Tibial nerve (tissue), 4 donors: ENCODE measurements at places on chromosomes 7 and 10.

DNA sequence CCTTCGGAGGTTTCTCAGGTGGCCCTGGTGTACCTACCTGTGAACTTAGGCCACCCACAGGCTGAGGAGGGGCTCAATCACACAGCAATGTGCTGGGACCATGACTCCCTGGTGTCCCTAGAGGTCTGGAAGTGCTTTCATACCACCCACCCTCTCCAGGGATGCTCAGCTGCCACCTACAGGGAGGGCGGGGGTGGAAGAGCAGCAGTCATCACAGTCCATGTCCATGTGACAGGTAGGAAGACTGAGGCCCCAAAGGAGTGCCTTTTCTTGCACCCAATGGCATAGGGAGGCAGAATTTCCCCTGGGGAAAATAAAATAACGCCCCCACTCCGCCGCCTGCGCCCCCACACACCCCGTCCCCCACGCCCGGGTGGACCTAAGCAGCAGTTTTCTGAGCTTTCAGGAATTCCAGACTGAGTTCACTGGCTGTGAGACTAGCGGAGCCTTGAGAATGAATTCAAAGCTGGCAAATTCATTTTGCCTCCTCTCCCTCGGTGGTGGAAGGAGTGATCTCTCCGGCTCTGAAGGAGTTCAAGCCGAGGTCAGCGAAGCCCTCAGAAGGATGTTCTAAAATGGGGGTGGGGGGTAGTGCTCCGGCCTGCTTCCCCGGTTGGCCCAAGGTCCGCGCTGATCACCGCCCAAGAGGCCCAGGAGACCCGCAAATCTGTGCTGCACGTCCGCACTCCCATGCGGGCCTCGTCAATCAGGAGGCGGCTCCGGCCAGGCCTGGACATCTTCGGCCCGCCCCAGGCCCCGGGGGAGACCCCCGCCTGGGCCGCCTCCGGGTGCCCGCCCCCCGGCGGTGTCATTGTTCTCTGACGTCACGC is 2.1 kb upstream of the ZMIZ1 start:
- DNase-seq, result peak; percentile 54

GRCh38 chr10:121405549-121405948 is 192.7 kb downstream of the FGFR2 start:
- no peak for DNase-seq

- no peak for DNase-seq
These were observed 9.3 kb upstream of the TET1 start for GRCh38 chr10:68550747-68551411.

- DNase-seq, result peak; percentile 45
These were observed 49.8 kb downstream of the PAXIP1 start for GRCh38 chr7:154953006-154953684.

DNA sequence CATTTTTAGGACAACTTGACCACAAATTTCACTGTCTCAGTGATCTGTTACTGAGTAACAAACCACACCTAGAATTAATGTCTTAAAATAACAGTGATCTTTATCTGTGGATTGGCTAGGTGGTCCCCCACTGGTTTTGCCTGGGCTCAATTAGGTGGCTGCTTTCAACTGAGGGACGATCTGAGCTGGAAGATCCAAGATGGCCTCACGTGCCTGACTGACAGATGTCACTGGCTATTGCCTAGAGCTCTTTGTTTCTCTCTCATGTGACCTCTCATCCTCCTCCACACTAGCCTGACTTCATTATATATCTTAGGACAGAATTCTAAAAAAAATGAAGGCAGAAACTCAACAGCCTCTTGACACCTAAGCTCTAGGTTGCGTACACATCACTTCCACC is 59.7 kb downstream of the HACD1 start:
- DNase-seq, result no peak

GRCh38 chr10:8113616-8114015 is 59.1 kb downstream of the GATA3 start:
- DNase-seq, result no peak

DNA sequence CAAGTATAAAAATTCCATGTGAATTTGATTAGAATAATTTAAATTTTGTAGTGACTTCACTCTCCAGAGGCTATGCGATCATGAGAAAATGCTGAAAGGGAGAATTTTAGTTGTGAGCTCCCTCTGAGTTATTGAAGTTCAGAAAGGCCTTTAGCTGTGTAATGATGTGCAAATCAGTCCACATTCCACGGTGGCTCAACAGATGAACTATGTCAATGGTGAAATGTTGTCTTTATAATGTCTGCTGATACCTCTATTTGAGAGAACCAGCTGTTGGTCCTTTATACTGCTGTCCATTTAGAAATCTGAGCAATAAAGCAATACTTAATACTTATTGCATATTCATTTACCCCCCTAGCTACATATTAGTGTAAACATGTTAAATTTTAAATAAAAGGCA is 7.1 kb upstream of the ITGB8 start:
- no peak for DNase-seq

DNA sequence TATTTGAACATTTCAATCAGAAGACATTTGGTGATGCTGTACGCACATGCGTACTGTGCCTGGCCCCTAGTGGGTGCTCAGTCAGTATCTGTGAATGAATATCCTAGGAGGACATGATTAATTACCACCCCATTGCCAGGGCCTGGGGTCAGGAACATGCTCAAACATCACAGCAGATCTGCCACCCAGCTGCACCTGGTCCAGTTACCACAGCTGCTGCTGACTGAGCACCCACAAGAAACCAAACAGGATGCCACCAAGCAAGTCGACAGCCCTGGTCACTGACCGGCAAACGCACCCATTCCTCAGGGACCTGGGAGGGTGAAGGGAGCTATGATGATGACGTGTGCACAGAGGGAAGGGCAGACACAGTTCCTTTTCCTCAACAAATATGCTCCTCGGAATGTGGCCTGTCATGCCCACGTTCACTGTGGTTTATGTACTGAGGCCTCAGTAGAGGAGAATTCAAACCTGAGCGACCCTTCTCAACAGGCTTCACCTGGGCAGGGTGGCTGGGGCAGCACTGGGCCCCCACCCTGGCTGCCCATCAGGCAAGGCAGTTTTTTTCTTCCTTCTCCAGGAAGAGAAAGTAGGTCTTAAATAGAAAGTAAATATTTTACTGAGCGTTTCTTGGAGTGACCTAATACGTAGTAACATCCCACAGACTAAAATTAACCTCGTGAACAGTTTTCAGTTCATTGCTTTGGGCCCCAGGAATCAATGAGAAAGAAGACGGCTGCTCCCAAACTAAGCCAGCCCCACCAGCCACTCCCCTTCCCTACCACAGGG is 13.4 kb downstream of the CTBP2 start:
- no peak for DNase-seq

DNA sequence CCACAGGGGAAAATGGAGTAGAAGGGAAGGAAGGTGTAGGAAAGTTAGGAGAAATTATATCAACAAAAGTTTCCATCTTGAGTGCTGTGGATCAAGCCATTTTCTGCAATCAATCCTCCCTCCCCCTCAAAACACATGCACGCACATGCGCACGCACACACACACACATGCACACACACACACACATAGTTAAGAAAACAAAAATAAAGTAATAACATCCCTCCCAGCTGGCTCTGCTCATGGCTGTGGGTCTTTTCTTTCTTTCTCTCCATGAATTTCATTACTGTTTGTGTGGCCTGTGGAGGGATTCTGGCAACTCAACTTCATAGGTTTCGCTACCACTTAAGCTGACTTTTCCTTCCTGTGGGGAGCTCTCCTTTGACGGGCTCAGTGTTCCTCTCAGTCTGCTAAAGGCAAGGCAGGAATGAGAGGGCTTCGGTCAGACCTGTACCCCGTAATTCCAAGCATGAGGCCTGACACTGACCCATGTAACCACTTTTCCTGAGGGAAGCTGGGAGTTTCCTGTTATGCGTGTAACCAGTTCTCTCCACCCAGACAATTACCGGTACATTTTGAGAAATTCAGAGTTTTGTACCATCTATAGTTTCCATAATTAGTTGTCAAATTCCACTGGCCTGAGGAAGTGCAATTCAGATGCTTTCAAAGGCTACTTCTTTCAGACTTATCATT is 79.8 kb downstream of the ZNF92 start:
- DNase-seq, result no peak

GRCh38 chr10:43200538-43201390 is 62.5 kb downstream of the CSGALNACT2 start:
- no peak for DNase-seq

DNA sequence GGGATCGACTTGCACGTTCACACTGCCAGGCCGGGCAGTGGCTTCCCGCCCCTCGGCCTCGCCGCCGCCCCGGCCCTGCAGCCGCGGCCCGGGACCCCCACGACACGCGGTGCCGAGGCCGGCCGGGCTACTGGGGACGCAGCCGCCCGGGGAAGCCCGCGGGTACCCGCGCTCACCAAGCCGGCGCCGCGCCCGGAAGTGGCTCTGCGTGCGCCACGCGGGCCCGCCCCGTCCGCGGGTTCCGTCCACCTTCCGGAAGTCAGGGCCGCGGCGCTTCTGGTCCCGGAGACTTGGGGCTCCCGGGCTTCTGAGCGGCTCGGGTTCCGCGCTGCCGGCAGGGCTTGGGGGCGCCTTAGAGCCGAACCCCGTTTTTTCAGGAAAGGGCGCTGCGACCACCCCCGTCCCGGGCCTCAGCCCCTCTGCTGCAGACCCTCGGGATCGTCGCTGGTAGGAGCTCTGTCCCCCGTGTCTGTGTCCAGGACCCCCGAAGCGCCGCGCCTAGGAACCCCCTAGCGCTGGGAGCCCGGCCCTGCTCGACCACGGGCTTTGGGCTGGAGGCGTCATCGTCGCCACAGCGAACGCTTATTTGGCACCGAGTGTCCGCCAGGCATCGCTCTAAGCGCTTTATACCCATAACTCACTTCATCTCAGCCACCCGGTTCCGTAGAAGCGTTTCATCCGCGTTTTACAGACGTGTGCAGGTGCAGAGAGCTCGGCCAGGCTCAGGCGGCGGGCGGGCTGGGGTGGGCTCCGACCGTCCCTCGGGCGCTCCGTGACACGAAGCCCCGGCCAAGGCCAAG is at the start of gene PSMG3:
Gene PSMG3 (minus strand): TSS at position 200 of the 800 bp plus-strand sequence. CDS start 693 bp downstream, outside the sequence.
- DNase-seq, result peak; percentile 87

DNA sequence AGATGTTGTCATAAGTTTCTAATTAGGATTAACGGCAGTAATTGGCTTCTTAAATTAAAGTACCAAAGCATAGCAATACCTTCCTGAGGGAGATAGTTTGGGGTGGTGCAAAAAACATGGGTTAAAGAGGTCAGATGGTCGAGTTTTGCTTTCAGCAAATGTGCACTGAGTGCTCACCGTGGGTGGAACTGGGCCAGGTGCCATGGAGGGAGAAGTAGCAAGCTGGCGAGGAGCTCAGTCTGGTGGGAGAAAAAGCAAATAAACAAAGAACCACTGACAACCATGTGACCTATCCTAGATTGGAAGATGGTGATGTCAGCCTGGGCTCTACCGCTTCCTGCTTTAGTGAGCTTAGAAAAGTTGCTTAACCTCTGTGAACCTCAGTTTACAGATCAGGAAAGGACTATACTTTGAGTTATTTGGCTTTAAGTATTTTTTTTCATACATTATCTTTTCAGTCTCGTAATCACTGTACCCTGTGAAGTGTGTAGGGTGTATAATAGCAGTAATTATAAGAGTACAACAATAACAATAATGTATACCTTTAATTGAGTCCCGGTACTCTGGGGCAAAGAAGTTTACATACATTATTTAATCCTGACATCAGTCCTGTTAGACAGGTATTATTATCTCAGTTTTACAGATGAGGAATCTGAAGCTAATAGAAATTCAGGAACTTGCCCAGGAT is 69.0 kb upstream of the PDCD4 start:
- DNase-seq, result peak; percentile 66

GRCh38 chr10:77649333-77650331 is 12.0 kb upstream of the KCNMA1 start:
- DNase-seq, result no peak

DNA sequence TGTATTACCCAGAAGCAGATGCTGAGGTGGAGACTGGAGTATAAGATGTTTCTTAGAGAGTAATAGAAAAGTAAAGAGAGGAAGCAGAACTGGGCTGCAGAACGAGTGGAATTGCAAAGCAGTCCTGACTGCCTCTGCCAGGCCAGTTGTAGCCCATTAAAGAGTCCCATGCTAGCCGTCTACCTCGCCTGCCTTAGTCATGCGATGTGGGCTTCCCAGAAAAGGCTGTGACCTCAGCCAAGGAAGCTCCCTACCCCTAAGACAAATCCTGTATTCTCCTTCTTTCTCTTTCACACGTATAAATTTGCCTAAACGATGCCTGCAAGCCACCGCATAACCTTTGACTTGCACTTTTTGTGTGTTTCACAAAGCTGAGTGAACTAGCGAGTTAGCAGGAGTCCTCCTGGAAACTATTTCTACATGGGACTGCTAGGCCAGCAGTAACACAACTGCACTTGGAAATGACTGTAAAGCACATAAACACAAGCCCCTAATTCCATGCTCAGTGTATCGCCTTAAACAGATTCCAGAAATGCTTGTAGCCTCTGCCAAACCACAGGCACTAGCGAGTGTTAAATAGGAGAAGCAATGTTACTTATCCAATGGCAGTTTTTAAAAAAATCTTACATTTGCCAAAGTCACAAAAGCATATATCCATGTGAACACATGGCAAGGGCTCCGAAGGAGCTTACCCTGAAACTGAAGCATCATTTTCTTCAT is 47.4 kb upstream of the GNAI1 start:
- DNase-seq, result no peak

DNA sequence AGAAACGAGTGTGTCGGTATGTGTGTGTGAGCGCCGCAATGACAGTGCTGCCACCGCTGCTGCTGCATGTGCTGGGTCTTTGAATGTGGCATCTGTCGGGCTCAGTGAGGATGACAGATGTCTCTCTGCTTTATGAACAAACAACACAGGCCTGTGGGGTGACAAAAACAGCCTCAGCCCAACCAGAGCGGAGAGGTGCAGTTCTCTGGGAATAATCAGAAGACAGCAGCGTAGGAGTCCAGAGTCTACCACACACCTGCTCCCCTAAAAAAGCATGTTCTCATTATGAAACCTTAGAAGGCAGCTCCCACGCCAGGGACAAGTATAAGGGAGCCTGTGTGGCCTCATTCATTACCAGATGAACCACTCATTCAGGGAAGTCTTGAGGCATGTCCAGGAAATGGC is 278.3 kb downstream of the KCNMA1 start:
- no peak for DNase-seq

- DNase-seq, result no peak
These were observed 98.9 kb downstream of the LRMDA start for GRCh38 chr10:75530299-75530698.
